ENCODE measurements at places on chromosomes 11 and 22.

- DNase-seq, result no peak
Observed at GRCh38 chr11:93528757-93529645, 14.2 kb downstream of the SMCO4 start.

DNA sequence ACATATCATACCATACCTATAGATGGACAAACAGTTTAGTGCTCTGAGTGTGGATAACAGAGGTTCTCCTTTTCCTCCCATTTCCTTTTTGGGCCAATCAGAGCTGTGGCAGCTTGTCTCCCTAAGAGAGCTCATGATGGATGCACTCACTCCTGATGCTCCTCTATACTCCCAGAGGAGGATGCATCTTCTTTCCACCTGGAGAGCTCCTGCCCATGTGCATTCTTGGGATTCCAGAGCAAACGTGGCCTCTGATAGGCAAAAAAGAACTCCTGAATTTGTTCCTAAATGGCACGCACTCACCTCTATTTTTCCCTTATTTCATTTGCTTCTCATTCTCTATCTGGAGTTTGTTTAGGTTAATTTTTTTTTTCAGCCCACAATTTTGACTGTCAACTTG lies 2.9 kb downstream of the MRGPRX3 start:
- no peak for DNase-seq

DNA sequence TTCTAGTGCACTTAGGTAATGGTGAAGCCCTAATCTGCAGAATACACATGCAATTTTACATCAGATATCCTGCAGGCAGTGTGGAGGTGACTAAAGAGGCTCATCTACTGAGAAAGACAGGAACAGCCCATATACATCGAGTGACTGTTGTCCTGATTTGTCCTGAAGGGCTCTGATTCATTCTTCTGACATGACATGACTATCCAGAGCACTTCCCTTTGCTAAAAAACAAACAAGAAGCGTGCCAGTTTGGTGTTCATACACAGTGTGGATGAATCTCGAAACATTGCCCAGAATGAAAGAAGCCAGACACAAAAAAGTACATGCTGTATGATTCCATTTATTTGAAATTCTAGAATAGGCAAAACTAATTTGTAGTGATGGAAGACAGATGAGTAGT lies 48.0 kb upstream of the AMPD3 start:
- no peak for DNase-seq

DNA sequence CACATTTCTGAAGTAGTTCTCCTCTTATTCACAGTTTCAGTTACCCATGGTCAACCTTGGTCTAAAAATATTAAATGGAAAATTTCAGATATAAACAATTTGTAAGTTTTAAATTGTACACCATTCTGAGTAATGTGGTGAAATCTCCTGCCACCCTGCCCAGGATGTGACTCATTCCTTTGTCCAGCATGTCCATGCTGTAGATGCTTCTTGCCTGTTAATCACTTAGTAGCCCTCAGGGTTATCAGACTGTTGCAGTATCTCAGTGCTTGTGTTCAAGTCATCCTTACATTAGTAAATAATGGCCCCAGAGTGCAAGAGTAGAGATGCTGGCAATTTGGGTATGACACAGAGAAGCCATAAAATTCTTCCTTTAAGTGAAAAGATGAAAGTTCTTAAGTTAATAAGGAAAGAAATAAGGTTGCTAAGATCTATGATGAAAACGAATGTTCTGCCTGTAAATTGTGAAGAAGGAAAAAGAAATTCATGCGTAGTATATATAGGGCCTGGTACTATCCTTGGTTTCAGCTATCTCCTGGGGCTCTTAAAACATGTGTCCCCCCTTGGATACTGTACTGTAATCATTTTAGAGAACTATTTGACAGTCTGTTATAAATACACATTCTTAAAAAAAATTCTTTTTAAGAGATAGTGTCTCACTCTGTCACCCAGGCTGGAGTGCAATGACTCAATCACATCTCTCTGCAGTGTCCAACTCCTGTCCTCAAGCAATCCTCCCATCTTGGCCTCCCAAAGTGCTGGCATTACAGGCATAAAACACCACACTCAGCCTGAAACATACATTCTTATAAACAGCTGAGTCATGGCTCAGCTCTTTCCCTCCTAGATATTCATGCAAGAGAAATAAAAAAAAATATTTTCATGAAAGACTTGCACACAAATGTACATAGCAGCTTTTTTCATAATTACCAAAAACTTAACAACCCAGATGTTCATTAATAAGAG lies 31.3 kb downstream of the MTNR1B start:
- no peak for DNase-seq

GRCh38 chr11:120643284-120643683 lies 131.7 kb downstream of the GRIK4 start:
- no peak for DNase-seq

DNA sequence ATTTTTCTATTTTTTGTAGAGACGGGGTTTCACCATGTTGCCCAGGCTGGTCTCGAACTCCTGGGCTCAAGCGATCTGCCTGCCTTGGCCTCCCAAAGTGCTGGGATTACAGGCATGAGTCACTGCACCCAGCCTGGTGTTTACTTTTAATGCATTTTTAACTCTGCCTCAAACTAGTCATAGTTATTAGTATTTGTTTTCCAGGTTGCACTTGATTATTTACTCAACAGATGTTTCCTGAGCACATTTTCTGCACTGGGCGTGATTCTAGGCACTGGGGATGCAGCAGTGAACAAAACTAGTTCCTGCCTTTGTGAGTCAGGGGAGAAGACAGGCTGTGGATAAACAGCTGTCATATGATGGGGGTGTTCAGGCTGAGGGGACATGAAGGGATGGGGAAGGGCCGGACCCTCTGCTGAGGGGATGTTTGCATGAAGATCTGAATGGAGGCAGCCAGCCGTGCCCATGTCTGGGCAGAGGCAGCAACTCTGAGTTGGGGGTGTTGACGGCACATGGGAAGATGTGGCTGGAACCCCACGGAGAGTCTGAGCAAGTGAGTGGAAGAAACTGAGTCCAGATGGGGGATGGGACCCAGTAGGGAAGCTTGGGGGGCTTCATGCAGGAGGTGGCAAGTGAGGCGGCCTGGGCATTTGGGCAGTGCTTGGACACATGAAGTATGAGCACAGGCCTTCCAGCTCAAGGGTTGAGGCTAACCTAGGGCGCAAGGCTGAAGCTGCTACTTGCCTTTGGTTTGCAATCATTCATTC lies 34.4 kb downstream of the MPPED1 start:
- DNase-seq, result no peak

- DNase-seq, result no peak
Observed at GRCh38 chr22:49936973-49937757, 18.7 kb downstream of the CRELD2 start.

DNA sequence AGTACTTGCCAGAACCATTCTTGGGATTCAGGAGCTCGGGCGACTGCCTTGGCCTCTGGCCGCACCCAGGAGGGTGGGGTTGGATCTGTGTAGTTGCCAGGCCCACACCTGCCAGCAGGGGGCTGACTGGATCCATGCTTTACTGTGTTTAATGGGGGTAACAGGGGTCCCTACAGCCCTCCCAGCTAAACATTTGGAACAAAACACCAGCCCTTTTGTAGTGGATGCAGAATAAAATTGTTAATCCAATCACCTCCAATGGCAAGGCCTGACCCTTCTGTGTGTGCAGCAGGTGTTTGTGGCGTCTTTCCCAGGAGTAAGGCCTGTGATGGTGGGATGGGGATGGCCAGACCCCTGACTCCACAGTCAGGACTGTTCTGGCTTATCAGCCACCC lies 22.5 kb downstream of the SUN2 start:
- peak; percentile 27 for DNase-seq

- no peak for DNase-seq
Observed at GRCh38 chr11:128535468-128536457, 51.6 kb downstream of the ETS1 start.

- DNase-seq, result no peak
Observed at GRCh38 chr11:7575841-7576725, 62.3 kb downstream of the PPFIBP2 start.

DNA sequence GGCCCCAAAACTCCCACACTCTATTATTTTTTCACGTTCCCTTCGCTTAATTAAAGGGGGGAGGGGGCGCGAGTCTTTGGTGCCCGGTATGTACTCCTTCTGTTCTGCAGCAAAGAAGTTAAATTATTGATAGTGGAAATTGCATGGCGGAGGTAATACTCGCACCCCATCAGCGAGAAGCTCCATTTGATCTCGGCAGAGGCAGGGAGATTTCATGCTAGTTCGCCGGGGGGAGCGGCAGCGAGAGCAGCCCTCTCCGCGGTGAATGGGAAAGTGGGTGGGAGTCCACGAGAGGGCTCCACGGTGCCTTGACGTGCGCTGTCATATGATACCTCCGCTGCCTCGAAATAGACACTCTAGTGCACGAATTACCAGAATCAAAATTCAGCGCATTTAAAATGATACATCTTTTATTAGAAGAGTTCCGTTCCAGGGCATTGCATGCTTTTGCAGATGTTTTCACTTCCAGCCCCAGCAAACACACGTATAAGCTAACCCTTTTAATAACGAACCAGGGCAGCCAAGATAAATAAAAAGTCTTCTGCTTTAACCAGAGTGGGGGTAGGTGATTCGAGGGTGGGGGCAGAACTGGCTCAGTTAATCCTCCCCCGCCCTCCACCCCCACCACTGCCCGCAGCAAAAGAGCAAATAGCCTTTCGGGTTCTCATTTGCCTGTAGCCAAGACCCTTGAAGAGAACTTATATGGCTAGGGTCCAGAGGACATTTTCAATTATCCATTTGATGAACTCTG lies 1.3 kb upstream of the BDNF start:
- no peak for DNase-seq

DNA sequence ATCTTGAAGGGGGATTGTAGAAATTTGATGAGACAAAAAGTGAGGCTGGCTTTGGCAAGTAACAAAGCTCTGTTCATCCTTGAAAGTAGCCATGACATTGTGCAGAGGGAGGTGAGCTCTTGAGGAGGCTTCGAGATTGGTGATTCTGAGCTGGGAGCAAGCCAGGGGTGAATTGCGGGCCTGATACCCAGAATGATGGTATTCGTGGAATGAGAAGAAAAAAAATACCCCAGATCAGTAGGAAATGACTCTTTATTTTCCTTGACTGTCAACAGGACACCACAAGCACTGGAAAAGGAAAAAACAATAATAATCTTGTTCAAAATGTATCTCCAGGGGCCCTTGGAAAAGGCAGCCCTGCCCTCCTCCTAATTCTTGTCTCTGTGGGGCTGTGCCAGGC lies 62.7 kb downstream of the TSPAN18 start:
- no peak for DNase-seq

DNA sequence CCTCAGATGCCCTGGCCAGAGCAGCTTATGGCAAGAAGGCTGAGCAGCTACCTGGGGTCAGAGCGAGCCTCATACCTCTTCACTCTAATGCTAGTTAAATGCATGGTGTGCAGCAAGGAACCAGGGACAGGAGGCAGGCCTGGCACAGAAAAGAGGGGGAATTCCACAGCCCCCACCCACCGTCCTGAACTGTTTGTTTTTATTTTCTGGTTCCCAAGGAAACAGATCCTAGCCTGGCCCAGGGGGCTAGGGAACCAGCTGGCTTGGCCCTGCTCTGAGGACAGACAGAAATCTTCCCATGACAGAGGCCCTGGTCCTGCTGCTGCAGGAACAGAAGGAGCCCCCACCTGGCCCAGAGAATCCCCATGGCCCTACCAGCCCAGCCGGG lies 40.4 kb downstream of the SLCO2B1 start:
- DNase-seq, result no peak

DNA sequence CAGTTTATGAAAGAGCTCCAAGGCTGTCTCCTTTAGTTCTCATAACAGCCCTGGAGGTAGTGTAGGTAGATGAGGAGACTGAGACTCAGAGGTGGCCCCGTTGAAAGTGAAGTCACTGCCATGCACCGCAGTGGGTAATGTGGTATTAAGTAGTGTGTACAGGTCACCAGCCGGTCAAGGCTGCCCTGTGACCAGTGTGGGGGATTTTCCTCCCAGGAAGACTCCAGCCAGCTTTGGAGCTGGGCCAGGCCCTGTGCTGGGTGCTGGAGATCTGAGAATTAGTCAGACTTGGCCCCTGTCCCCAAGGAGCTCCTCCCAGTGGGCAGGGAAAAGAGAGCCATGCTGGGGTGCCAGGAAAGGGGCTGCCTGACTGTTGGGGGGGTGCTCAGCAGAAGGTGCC lies 5.3 kb downstream of the OMP start:
- no peak for DNase-seq

GRCh38 chr22:44385296-44385610 lies 72.5 kb upstream of the SHISAL1 start:
- DNase-seq, result no peak

GRCh38 chr11:71208011-71208774 lies 44.2 kb downstream of the SHANK2 start:
- DNase-seq, result no peak

DNA sequence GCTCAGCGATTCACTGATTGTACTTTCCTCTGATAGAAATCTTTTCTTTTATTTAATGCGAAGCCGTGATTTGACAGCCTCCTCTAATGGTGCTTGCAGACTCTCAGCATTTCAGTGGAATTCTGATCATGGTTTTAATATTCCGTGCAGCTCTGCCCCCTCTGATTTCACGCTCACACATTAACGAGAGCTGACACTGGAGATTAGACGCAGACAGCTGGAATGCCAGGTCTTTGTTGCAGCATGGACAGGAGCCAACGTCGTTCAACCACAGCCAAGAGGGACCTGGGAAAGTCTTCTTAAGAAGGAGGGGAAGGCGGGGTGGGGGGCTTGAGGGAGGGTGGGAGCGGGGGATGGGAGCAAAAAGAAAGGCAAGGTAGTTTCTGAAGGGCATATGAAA lies 186.4 kb downstream of the BLID start:
- DNase-seq, result no peak

- no peak for DNase-seq
Observed at GRCh38 chr11:112997857-112998466, 36.7 kb downstream of the NCAM1 start.

GRCh38 chr11:2775083-2775625 lies 75.4 kb upstream of the KCNQ1OT1 start:
- no peak for DNase-seq

GRCh38 chr11:66278363-66279091 lies 552 bp downstream of the CNIH2 start:
- DNase-seq, result no peak

DNA sequence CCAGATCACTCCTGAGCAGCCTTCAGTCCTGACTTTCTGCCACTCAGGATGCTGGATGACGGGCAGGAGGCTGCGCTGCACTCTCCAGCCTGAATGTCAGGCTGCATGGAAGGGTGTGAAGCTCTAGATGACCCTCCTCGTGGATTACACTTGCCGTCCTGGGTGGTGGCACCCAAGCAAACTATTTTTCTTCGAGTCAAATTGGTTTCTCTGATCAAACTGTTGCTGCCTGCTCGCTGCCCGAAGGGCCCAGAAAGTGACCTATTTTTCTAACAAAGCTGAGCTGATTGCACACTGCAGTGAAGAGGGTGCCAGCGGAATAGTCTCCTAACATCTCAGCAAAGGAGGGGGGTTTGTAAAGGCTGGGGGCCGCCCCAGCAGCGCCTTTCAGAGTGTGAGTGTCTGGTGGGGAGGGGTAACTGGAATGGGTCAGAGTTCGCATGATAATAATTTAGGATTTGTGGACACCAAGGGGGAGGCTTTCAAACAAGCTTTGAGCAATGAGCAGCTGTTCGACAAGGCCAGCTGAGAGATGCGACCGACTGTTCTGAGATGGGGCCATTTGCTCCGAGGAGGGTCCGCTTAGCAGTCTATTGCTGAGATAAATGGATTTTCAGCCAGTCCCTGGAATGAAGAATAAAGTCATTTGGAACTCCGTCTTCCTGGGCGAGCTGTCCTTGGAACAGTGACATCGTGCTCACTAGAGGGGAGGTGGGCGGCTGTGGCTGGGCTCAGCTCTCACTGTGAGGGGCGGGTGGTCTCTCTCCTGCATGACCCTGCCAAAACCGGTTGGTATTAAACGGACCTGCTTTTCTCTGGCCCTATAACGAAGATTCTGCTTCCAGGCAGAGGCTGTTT lies 537.6 kb downstream of the BRD1 start:
- no peak for DNase-seq

- DNase-seq, result no peak
Observed at GRCh38 chr11:61310749-61311148, 15.6 kb upstream of the VWCE start.
